ENCODE measurements at places on chromosomes 2 and 18.
A peak's percentile ranks its signal among the peaks of the same experiment; 100 is the strongest.

- DNase-seq, result no peak
These were observed 52.1 kb upstream of the PXDN start for GRCh38 chr2:1796232-1796930.

DNA sequence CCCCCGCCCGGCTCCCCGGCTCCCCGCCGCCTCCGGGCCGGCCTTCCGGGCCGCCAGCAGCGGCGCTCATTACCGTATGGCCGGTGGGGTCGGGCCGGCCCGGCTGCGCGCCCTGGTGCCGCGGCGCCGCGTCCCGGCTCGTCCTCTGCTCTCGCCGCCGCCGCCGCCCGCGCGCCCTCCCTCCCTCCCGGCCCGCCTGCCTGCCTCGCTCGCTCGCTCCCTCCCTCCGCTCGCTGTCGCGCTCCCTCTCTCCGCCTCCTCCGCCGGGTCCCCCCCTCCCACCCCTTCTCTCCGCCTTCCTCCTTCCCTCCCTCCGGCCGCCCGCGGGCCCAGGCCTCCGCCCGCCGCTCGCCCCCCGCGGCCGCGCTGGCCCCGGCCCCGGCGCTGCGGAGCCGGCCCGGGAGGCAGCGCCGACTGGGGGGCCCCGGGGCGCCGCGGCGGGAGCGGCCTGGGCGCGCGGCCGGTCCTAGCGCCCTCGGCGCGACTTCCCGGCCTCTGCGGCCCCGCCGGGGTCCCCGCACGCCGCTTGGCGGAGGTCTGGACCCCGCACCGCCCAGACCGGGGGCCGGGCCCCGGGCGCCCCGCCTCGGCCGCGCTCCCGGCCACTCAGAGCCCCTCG, at the start of gene DNMT3A:
Gene DNMT3A, minus strand, starts transcription at position 173 of the 619 bp plus-strand sequence. CDS start 27,941 bp downstream, outside the sequence.
- DNase-seq, result peak; percentile 61

DNA sequence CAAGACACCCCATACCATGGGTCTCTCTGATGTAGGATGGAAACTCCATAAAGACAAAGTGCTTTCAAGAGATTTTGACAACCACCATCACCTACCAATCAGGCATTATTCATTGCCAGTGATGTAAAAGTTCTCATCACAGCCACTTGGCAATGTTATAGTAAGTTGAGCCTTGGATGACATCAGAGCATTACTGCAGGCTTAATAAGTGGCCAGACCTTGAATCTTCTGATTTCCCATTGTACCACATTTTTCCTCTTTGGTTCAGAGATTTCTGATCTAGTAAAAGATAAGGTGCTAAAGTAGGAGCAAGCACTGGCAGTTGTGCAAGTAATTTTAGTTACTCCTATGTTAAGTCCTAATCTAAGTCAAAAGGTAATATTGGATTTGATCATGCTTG, 36.5 kb downstream of the OSR1 start:
- DNase-seq, result no peak

- DNase-seq, result no peak
These were observed 59.8 kb downstream of the LDAH start for GRCh38 chr2:20762945-20763683.

GRCh38 chr18:47594621-47595086, 335.8 kb downstream of the SMAD2 start:
- no peak for DNase-seq

DNA sequence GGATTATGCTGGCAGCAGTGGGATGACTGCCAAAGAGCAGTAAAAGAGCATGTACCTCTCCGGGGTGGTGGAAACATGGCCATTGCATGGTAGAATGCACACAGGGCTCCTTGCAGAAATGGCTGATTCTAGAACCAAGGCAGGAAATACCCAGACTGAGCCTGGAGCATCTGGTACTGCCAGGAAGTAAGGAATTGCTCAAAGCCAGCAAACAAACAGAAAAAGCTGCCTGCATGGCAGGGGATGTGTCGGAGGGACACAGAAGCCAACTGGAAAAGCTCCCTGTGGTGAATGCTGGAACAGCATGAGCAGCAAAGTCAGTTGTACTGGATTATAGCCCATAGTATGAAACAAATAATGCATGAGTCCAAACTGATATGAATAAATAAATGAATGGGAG, 78.0 kb upstream of the NFATC1 start:
- no peak for DNase-seq

GRCh38 chr2:28142386-28142785, 250.3 kb upstream of the FOSL2 start:
- no peak for DNase-seq

DNA sequence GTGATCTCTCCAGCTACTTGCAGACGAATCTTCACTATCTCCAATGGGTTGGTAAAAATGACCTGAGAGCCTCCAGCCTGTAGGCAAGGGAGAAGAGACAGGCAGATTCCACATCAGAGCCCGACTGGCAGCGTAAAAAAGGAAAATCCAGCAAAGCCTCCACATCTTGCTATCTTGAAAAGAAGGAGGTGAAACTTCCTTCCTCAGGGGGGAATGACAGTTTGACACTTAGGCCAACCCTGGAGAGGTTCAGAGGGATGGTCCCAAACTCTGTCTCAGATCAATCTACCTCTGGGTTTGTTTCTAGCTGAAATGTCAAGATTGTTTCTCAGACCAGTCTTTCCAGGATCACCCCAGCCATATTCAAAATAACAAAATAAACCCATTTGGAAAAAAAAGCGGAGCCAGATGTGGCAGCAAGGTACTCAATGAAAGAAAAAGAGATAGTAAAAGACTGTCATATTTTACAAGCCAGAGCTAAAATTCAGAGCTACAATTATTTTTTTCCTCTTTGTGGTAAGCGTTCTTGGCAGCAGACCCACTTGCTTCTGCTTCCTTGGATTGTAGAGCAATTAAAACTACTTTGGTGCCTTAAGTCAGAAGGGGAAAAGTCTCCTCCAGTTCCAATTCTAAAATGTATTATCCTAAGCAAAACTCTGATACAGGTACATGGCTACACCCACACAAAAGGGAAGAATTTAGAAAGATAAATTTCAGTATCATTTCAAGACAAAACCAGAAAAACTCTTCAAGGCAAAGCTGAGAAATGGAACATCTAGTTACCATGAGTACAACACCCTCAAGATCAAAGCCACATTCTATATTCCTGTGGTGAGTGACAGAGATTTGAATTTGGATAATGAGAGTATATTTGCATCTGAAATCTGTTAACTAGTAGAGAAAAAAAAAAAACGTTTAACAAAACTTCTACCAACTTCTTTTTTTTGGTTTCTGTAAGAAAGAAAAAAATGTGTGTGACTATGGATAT, 100.1 kb downstream of the SLC25A12 start:
- no peak for DNase-seq

DNA sequence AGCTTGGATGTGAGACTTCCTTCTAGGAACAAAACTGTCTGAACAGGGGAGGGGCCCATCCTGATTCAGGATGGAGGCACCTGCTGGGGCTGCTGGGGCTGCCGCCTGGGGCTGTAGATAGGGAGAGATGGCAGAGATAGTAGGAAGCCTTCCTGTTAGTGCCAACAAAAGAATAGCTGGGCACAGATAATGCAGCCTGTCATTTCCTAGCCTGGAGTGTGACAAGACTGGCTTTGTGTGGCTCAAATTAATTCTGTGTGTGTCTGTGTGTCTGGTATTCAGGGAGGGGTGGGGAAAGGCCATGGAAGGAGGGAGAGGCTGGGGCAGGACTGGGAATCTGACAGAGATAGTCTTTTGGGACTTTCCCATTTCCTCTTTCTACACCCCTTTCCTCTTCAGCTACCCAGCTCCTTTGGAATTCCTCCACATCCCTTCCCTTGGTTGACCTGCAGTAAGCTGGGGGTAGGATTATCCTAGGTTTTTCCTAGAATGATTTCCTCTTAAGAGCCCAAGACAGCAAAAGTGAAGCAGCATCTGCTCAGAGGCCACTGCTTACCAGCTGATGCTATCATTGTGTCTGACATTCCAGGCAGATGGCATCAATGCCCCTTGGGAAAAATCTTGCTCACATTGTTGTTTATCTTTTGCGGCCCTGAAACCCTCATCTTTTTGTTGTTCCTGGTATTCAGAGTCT, 144.9 kb upstream of the LHCGR start:
- DNase-seq, result no peak

DNA sequence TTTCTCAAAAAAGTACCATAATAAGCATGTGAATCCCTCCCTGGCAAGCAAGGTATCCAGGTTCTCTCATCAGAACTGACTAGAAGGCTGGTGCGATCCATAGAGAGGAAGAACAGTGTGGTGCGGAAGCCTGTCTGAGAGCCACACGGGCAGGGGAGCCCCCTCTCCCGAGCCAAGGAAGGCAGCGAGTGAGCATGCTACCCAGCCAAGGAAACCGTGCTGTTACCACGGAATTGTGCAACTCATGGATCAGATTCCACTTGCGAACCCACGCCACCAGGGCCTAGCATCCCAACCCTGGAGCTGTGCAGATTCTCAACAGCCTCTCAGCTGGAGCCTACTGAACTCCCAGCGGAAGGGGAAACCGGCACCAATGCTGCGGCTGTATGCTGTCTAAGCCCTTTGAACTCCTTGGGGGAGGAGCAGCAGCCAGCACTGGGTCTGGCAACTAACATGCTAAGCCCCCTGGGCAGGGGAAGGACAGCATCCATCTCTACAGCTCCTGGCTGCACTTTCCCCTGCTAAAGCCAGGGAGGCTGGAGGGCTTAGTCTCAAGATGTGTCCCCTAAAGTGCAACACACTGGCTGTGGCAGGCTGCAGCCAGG, 823.1 kb downstream of the EPHA4 start:
- DNase-seq, result no peak

DNA sequence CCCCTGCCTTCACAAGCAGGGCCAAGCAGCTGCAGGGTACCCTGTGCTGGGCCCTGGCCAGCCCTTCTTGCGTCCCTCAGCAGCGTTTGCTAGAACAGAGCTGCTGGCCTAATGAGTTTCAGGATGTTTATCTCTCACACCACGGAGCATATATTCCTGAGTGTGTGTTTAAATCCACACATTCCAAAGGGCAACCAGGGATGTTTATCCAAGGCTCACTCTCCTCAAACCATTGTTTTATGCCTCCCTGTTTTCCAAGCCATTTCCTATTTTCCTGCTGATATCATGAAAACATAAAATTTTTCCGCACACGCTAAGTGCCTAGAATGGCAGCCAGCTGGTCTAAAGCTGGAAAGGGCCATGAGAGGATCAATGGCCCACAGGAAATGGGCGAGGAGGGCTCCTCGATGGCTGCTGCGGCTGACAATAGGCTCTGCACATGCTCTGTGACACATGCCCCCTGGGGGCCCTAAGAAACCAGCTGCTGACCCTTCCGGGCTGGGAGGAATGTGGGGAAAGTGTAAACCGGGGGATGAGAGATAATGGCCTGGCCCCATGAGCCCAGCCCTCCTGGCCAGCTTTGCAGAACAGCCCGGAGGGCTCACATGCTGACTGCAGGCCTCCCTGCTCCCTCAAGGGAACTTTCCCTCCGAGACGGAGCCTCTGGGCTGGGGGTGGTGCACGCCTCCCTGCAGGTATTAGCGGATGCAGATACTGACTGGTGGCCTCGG, 194.0 kb downstream of the NDUFA10 start:
- no peak for DNase-seq

GRCh38 chr18:74389991-74390390, 67.1 kb downstream of the DIPK1C start:
- DNase-seq, result no peak

GRCh38 chr18:75157851-75158250, 51.1 kb downstream of the PTGR3 start:
- DNase-seq, result no peak

- peak; percentile 61 for DNase-seq
These were observed 50.3 kb downstream of the ARL4C start for GRCh38 chr2:234446404-234447076.

GRCh38 chr2:202339071-202339870, 36.9 kb upstream of the BMPR2 start:
- no peak for DNase-seq

DNA sequence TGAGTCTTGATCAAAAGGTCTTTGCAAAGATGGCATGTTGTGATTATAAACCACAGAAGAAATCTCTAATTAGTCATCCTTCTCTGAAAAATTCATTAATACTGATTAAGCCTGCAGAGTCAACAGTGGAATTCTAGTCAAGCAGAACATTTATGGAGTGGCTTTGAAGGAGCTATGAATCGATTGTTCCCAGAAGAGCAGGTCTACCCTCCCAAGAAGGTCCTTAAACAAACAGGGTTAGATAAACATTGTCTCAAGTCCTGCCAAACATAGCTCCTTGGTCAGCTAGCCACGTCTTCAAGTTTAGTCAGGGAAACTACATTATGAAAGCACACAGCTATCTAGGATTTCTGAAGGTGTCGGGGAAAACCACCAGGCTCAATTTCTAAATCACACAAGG, 88.9 kb downstream of the ITGA4 start:
- DNase-seq, result no peak

GRCh38 chr18:32310774-32311173, 120.9 kb downstream of the MEP1B start:
- no peak for DNase-seq

DNA sequence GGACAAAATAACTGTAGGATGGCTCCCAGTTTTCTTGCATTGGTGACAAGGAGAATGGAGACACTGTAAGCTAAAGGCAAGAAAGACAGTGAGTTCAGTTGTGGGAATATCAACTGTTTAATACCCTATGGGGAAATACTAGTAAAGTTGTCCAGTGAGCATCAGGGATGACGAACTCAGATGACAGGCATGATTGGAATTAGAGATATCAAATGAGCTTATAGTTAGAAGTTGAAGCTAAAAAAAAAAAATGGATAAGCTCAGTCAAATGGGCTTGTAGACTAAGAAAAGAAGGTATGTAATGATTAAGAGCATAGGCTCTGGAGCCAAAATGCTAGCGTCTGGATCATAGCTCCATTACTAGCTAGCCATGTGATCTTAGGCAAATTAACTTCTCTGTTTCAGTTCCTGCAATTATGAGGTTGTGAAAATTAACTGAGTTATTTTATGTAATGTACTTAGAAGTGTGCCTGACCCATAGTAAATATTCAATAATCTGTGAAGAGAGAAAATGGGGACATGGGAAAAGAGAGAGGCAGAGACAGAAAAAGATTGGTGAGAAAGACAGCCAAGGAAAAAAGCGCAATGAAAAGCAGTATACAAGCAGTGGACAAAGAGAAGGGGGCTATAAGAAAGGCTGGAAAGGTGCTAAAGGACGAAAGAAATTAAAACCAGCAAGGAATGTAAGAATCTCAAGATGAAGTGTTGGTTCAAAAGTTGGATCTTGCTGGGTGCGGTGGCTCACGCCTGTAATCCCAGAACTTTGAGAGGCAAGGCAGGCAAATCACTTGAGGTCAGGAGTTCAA, 95.7 kb upstream of the SLC39A10 start:
- no peak for DNase-seq

DNA sequence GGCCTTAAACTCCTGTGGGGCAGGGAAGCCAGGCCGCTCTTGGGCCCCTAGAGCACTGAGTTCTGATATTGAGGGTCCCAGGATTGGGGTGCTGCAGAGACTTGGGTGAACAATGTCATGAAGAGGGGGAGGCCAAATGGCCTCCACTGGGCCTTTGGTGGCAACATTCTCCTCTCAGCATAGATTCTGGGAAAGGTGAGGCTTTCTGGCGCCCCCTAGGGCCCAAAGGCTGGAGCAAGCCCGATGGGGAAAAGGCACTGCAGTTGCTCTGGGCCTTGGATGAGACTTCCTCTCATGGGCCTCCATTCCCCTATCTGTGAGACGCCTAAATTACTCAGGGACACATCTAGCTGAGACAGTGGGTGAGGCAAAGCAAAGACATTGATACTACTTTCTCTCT, 84.8 kb downstream of the ACAA2 start:
- DNase-seq, result peak; percentile 43

GRCh38 chr2:203105996-203106395, 91.3 kb downstream of the NBEAL1 start:
- DNase-seq, result no peak

GRCh38 chr18:13547347-13547746, 179.0 kb downstream of the FAM210A start:
- DNase-seq, result no peak
